ENCODE measurements at places on chromosomes 3 and 15. TPM values are rescaled to one million over a fixed set of nuclear protein-coding genes. Genes with fewer than 3 reads are reported as not detected.

NPAP1 gene
- 0.11 TPM for total RNA-seq

TRH gene
- 0.13 TPM for total RNA-seq

GOLGA6L24 gene
- not detected for total RNA-seq

CHL1 gene
- not detected for total RNA-seq

CYP1A1 gene
- total RNA-seq = not detected
